ENCODE measurements at places on chromosomes 4 and X.
A peak's percentile ranks its signal among the peaks of the same experiment; 100 is the strongest.

- no peak for DNase-seq
Observed at GRCh38 chrX:85379174-85379907, at the start of gene POF1B. TSS of gene POF1B (minus strand) at chrX:85379665. CDS start at chrX:85379454, 211 bp downstream.

GRCh38 chrX:110043506-110043905 lies 40.6 kb downstream of the TMEM164 start:
- no peak for DNase-seq

DNA sequence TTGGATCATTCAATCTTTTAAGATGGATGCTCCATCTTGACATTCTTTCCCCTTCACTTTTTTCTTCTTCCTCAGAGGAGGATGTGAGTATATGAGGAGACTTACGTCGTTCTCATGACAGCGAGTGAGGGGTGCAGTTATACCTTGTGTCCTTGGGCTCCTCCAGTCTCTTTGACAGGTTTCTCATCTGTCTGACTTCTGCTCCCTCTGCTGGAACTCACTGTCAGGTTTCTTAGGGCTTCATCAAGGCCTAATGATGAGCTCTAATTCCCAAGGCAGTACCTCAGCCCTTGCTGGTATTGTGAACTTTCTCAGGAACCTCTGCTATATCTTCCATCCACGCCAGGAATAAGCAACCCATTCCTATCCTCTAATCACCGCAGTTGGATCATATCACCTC lies 237.8 kb upstream of the ADGRL3 start:
- peak; percentile 4 for DNase-seq

DNA sequence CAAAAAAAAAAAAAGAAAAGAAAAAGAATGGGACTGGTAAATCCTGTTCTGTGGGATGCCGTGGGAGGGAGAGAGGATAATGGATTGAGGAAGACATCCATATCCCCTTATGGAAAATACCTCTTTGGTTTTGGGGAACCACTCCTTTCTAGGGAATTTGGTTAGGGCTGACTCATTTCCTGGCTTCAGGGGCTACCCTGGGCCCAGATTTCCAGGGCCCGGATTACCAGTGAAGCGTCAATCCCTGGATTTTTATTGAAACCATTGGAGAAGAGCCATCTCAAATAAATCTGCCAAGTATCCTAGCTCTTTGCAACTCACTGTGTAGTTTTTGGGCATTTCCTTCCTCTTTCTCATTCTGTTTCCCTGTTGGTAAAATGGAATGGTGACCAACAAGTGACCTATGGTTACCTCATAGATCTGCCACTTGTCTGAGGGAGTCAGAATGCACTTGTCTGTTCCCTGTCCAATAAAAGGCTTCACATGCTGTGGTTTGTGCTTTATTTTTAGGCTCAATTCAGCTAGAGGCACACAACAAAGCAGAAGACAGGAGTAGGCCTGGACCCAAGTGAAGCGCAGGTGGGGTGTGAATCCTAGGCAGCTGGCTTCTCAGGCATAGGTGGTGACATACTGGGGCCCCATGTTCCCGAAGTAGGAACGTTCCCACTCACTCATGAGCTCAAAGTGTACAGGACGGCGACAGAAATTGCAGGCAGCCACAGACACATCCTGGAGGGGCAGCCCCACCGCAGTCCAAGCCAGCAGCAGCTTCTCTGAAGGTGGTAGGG lies 8.6 kb downstream of the APEX2 start:
- no peak for DNase-seq

GRCh38 chr4:73990988-73991741 lies 3.2 kb upstream of the PPBP start:
- no peak for DNase-seq

- DNase-seq: peak; percentile 84
Observed at GRCh38 chr4:40199999-40200874, 3.4 kb downstream of the RHOH start.

DNA sequence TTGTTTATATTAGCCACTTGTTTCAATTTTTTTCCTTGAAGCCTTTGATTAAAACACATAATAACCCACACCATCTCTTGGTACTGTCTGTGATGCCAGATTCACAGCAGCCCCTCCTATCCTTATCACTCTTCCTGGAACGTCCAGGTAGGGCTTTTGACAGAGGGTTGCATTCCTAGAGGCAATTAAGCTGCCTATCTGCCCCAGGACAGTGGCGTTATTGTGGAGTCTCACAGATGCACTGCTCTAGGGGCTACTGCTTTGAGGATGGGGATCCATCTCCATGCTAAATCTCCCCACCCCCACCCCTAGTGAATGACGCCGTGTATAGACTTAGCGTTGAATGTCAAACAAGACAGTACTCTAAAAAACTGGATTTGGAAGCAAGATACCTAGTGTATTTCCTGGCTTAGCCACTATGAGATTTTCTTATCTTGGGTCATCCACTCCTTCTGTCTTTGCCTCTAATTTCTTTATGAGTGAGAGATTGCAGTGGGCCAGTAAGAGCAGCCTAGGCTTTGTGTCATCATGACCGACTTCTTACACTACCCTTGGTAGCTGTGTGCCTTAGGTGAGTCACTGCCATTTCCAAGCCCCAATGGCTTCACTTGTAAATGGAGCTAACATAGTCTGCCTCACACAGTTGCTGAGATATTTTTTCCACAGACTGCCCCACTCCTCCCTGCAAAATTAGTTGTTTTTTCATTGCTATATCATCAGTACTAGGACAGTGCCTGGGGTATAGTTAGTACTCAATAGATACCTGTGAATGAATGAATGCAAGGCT lies 90.9 kb downstream of the EGF start:
- no peak for DNase-seq

DNA sequence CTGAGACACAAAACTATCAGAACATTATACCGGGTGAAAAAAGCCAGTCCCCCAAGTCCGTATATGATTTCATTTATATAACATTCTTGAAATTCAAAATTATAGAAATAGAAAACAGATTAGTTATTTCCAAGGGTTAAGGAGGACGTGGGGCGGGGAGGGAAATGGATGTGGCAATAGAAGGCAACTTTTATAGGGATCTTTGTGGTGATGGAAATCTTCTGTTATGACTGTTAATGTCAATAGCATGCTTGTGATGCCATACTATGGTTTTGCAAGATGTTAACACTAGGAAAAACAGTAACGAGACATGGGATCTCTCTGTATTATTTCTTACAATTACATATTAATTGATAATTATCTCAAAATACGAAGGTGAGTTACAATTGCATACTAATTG lies 96.4 kb downstream of the LNX1 start:
- no peak for DNase-seq

- DNase-seq: no peak
Observed at GRCh38 chrX:139784807-139785206, 76.8 kb upstream of the MCF2 start.

- DNase-seq: no peak
Observed at GRCh38 chr4:134753390-134753789, 551.8 kb upstream of the PABPC4L start.

DNA sequence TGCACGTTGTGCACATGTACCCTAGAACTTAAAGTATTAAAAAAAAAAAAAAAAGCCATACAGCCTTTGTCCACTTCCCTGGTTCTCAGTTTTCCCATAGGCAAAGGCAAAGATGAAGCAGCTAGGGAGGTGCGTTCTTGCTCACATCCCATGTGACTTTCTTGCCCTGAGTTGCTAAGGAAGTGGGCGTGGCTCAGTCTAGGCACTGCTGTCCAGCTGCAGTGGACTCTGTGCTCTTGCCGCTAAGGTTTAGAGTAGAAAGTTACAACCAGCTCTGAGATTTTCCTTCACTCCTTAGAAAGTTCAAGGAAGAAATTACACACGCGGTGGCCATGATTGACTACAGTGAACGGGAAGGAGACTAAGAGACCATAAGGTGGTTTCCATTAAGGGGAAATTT lies 144.7 kb downstream of the NAA11 start:
- no peak for DNase-seq

GRCh38 chr4:135357091-135357490 lies 1155.5 kb upstream of the PABPC4L start:
- no peak for DNase-seq

- DNase-seq: no peak
Observed at GRCh38 chrX:72105436-72105835, 26.3 kb downstream of the RTL5 start.

DNA sequence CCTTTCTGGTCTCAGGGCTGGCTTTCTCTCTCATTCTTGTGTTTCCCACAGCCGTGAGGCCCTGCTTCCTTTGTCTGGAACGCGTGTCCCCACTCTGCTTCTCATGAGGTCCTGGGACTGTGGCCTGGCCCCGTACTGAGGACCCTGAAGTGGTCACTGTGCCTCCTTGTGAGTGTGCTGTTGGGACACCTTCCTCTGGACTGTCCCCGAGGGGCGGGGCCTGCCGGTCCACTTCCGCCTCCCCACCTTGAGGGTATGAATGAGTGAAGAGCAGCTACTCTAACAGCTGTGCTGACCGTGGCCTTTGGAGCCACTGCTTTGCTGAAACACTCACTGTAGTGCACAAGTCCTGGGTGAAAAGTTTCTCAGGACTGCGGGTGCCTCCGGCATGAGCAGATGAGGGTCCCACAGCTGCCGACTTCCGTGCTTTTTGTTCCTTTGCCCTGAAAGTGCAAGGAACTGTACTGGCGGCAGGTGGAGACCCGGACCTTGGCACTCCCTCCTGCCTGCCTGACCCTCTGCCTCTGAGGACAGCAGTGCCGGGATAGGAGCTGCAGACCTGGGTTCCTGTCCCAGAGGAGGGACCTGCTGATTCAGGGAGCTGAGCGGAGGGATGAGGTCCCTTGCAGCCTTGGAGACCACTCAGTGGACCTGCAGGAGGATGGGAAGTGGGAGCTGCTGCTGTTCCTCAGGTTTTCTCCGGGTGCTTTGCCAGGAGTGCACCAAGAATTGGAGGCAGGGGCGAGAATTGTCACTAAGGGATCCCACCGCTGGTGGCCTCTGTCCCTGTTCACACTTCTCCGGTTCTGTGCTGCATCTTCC lies 38.0 kb downstream of the HTT-AS start:
- no peak for DNase-seq

GRCh38 chr4:102614801-102615200 lies 113.6 kb downstream of the NFKB1 start:
- DNase-seq: no peak

GRCh38 chrX:65674204-65674893 lies 6.9 kb downstream of the MSN start:
- no peak for DNase-seq

- peak; percentile 23 for DNase-seq
Observed at GRCh38 chrX:155966876-155967275, 30.6 kb upstream of the IL9R start.

DNA sequence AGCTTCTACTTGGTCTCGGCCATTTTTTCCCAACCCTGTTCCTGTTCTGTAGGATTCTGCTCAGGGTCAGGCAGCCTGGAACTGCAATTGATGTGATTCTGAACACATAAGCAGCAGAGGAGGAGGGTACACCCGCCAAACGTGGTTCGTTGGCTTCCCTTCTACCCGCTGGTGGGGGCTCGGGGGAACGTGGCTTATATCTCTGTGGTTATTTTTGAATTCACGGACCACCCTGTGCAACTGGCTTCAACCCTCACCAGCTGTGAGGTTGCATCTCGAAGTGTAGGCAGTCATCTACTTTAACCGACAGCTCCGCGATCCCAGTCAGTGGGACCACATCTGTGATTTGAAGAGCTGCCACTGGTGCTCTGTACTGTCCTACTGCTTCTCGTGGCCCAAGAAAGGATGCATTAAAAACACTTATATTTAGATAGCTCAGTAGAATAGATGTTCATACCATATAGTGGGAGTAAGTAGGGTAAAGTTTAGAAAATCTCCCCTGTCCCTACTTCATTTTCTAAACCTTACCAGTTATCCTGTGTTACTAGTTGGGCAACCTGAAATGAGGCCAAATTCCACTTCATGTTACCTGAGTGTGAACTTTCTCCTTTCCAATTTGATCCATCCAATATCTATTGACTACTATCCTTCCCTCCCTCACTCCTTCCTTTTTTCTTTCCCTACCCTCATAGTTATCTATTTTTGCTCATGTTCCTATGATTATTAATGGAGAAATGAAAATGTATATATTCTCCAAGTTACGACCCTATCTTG lies 80.4 kb upstream of the BCOR start:
- DNase-seq: no peak

DNA sequence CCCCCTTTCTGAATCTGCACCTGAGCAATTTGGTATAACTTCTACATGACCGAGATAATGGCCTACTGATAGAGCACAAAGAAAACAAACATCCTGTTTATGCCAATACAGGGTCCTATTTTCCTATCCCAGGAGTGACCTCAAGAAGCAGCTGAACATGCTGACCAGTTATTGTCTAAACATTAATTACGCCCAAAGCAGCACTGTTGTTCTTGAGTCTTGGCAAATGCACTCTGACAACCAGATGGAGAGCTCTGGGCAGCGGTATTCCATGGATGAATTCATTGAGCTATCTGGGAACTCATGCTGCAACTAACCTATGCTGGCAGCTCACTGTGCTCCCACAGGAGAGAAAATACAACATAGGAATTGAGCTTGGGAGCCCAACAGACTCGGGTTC lies 52.6 kb downstream of the PCYT1B start:
- DNase-seq: no peak

DNA sequence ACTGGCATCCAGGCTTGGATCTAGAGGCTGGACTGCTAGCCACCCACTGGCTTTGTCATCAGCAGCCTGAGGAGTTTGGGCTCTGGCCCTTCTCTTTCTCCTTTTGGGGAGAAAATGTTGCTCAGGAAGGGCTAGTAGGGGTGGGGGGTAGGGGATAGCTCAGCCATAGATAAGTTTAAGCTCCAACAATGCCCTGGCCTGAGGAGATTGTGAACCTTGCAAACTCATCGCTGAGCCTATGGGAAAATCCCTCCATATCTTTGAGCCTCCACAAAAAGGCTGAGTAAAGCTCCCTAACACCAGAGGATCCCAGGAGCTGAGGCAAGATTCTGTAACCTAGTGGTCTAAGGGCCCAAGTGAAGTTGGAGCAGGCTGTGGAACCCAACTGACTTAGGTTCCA lies 8.8 kb downstream of the OTUD5 start:
- no peak for DNase-seq

GRCh38 chrX:39518476-39519029 lies 579.2 kb downstream of the BCOR start:
- no peak for DNase-seq

GRCh38 chrX:46500054-46500453 lies 45.2 kb downstream of the ZNF674 start:
- DNase-seq: no peak

GRCh38 chr4:173181848-173182247 lies 13.2 kb downstream of the GALNT7 start:
- peak; percentile 78 for DNase-seq

- peak; percentile 39 for DNase-seq
Observed at GRCh38 chrX:13029887-13030771, 14.3 kb downstream of the FAM9C start.

GRCh38 chr4:42397635-42398170 lies 415 bp downstream of the SHISA3 start:
- no peak for DNase-seq

DNA sequence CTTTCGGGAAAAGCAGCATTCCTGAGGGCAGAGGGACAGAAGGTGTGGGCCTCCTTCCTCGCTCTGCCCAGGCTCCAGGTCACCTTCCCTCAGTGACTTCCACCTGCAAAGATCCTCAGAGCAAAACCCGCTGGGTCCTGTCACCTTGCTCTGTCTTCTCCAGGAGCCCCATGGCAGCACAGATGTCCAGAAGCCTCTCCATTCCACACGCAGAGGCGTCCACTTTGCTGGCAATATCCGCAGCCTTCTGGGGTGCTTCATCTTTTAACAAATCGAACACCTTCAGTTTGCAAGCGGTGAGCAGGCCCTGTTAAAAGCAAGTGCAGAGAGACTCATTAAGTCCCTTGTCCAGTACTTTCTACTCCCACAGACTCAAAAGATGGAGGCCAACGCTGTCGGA lies 27.3 kb downstream of the ASMTL start:
- no peak for DNase-seq

GRCh38 chrX:14030174-14030530 lies 460 bp upstream of the GEMIN8 start:
- DNase-seq: peak; percentile 54

GRCh38 chr4:102791318-102791835 lies 30.6 kb upstream of the MANBA start:
- DNase-seq: no peak

All from choroid plexus epithelial cell (primary cell).